ENCODE measurements at places on chromosomes 2 and 18. TPM values are rescaled to one million over a fixed set of nuclear protein-coding genes. Genes with fewer than 3 reads are reported as not detected.

Gene PPIL3
- 20.6 TPM for total RNA-seq

Gene C2orf92
- 7.1 TPM for total RNA-seq

DNA sequence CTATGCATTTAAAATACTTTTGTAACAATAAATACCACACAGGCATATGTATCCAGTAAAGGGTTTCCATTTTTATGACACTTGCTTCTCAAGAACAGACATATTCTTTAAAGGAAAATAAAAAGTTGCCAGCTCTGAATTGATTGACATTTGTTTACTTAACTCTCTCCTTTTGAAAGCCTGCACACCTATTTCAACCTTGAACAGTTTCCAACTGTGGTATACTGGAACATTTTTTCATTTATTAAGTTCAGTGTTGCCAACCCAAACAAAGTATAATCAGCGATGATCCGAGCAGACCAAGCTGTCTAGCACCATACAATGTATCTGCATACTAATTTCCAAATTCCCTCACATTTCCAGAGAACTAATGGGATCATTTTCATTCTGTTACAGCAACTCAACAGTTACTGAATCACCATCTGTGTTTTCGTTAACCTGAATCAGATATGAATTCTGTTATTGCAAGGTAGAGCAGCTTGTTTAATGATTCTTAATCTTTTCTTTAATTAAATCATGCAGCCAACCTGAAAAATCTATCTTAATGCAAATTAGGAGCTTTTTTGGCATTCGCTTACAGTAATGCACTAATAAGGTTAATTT, 725.5 kb upstream of the ZEB2 start:
- no peak for DNase-seq

GRCh38 chr2:74053959-74054715, 69.4 kb downstream of the TET3 start:
- no peak for DNase-seq

Gene MYO7B
- total RNA-seq, result 0.79 TPM

DNA sequence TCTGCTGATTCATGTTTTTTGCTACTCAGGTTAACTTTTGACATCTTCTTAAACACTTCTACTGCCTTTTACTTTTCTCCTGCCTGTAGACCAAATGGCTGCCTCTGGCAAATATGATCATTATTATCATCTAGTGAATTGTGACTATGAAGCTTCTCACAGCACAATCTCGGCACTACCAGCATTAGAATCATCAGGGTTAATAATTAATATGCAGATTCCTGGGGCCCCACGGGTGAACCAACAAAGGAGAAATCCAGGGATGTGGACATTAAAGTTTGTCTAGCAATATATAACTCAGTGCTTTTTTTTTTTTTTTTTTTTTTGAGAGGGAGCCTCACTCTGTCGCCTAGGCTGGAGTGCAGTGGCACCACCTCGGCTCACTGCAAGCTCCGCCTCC, 136.1 kb downstream of the SPOPL start:
- no peak for DNase-seq

DNA sequence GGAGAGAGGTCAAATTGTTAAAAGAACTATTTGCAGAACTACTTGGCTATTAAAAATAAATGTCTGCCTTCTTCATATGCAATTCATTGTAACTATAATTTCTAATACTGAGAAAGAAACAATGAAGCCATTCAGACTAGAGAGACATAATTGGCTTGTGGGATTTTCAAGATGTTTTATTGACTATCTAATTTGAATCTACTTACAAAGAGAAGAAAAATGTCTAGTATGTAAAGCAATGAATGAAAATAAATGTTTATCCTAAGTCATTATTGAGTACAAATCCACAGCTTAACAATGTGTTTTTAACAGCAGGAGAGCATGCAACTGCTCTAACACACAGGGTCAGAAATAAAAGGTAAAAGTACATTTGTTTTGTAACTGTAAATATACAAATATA, 19.2 kb downstream of the RMP24 start:
- no peak for DNase-seq

DNA sequence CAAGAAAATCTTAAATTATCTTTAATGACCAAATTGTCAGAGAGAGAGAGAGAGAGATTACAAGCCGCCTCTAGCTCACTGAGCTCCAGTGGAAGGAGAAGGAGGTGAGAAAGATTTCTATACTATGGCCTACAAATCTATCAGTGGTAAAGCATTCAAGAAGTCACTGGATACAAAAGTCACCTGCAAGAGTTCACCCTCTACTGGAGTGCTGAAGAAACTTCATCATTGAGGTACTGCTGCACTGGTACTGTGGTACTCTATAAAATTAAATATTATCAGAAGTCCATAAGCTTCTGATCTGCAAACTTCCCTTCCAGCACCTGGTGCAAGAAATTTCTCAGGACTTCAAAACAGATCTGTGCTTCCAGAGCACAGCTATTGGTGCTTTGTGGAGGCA, 48.3 kb upstream of the AGPS start:
- no peak for DNase-seq
